NCI-H1092 (cell line): ENCODE measurements at places on chromosomes 3 and 15.

DNA sequence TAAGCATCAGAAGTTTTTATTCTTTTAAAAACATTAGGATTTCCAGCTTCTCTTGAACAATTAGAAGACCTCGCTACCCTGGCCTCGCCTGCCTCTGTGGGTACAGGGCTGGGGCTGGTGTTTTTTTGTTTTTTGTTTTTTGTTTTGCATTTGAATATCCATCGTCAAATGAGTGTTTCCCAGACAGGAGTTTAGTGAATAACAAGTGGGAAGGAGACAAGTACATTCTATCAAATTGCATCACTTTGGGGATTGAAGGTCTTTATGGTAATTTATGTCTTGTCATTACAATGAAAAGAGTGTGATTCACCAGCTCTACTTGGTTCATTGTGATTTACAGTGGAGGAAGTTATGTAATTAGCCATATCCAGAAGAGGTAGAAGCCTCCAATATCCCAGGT, 161.1 kb upstream of the UBE2E1 start:
- no peak for DNase-seq

- peak; percentile 47 for DNase-seq
Observed at GRCh38 chr15:75694241-75695182, 18.1 kb downstream of the CSPG4 start.

DNA sequence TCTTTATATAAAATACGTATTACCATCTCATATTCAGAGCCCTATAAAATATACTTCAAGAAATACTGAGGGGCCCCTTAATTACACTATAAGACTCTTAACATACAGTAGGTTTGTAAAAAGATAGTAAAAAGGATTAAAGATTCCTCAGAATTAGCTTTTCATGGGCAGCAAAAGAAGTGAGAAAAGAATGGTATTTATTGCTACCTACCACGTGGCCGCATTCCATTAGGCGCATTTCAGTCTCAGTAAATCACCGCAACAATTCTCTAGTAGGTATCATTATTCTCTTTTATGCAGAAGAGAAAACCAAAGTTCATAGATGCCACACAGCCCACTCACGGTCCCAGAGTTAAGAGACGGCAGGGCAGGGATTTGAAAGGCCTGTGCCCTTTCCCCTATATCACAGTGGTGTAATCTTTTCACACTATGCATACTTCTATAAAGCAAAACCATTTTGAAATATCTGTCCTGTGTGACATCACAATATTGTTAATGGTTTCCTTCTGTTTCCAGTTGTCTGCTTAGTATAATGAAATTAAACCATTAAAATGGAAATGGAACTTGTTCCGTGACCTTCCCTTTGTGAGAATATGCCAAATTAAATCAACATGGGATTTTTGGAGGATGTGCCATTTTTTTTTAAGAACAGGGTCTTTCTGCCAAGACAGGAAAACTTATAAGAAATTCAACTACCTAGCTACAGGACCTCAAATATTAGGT, 1072.2 kb downstream of the FHIT start:
- DNase-seq: no peak

- DNase-seq: peak; percentile 11
Observed at GRCh38 chr15:73704869-73705645, 20.9 kb downstream of the CD276 start.

DNA sequence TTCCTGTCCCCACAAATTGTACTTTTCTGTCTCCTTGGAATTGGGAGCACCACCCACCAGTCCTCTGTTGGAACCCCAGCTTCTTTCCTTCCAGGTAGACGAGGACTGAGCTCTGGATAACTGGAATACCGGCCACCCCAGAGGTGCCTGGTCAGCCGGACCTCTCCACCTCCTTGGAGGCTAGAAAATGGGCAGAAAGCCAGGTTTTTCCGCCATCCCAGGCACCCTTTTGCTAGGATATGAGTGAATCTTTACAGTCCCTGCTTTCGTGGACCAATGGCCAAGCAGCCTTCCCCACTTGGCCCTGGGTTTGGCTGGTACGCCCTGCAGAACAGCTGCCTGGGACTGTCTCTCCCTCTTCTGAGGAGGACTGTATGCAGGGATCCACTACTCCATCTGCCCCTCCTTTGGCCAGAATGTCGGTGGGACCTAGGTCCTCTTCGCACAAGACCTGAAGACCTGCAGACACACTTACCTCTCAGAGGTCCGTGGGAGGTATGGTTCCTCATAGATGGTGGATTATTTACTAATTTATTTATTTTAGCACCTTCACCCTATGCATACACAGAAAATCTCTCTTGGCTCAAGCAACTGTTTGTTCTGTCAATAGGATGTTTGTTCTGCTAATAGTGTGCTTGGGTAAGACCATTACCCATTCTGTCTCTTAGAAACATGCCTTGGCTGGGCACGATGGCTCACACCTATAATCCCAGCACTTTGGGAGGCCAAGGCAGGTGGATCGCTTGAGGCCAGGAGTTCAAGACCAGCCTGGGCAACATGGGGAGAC, 8.6 kb upstream of the CHAC1 start:
- DNase-seq: no peak

- no peak for DNase-seq
Observed at GRCh38 chr3:178320456-178321351, 215.5 kb upstream of the KCNMB2 start.

- no peak for DNase-seq
Observed at GRCh38 chr3:60095930-60096329, 1046.1 kb upstream of the CFAP20DC start.

DNA sequence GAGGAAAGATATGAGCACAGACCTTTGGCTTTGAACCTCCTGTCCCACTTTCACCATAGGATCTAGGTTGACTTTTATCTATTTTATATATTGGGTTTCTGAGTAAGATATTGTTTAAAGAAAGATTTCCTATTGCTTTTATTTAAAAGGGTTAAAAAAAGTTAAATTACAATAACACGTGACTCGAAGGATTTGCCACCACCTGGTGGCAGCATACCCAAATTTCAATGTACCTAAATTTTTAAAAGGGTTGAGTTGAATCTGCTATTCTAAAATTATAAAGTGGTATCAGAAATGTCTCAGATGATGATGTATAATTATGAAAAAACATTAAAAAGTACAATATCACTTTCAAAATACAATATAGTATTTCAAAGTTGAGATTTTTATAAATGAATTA, 368.4 kb downstream of the MECOM start:
- no peak for DNase-seq

DNA sequence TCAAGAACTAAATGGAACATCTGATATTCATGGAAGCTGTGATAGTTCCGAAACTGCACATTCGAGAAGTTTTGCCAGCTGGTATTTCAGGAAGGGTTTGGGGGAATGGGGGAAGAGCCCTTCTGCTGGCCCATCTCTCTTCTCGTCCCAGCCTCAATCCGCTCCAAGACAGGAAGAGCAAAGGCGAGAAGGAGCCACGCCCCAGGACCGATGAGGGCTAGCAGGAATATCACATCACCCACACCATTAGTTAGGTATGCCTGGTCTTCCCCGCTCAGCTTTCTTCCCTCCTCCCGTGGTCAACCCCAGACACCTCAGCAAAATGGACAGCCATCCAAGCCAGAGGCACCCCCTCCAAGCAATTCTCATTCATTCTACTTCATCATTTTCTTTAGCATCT, 14.9 kb upstream of the PCSK6 start:
- no peak for DNase-seq

DNA sequence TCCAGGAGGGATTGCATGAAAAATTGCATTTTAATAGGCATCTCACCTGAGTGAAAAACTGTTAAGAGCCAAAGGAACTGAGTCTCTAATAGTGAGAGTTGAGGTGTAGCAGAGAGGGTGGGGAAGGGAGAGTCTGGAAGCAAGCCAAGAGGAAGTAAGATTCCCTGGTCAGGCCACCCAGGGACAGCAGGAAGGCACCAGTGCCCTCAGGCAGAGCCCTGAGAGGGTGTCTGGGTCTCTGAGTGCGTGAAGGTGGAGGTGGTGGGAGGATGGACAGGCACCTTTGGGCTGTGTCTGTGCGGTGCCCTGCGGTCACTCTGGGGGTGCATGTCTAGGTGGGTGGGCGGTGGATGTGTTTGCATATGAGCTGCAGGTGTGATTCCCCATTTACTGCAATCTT, 300.4 kb upstream of the ROPN1 start:
- no peak for DNase-seq
